Liver (tissue), 10 donors: ENCODE measurements at places on chromosomes 12 and 14. TPM values are rescaled to one million over a fixed set of nuclear protein-coding genes. Genes with fewer than 3 reads are reported as not detected.

- DNase-seq: no peak
Observed at GRCh38 chr12:116538076-116538591, 21.0 kb upstream of the MAP1LC3B2 start.

- no peak for DNase-seq
Observed at GRCh38 chr12:13602172-13602571, 379.2 kb downstream of the GRIN2B start.

MYH6 gene
- 0.17 TPM for total RNA-seq

MIPOL1 gene
- total RNA-seq: 2.1 TPM

P2RX7 gene
- total RNA-seq: 2.4 TPM

MYO1H gene
- total RNA-seq: not detected
